Skeletal muscle cell (primary cell): ENCODE measurements at places on chromosomes 5 and 9.

- no peak for DNase-seq
Observed at GRCh38 chr5:10155897-10156667, 93.6 kb downstream of the ATPSCKMT start.

GRCh38 chr5:72951671-72952468 is 4.0 kb upstream of the FCHO2 start:
- peak; percentile 44 for DNase-seq

- DNase-seq = no peak
Observed at GRCh38 chr5:344668-345067, 23.2 kb downstream of the AHRR start.

DNA sequence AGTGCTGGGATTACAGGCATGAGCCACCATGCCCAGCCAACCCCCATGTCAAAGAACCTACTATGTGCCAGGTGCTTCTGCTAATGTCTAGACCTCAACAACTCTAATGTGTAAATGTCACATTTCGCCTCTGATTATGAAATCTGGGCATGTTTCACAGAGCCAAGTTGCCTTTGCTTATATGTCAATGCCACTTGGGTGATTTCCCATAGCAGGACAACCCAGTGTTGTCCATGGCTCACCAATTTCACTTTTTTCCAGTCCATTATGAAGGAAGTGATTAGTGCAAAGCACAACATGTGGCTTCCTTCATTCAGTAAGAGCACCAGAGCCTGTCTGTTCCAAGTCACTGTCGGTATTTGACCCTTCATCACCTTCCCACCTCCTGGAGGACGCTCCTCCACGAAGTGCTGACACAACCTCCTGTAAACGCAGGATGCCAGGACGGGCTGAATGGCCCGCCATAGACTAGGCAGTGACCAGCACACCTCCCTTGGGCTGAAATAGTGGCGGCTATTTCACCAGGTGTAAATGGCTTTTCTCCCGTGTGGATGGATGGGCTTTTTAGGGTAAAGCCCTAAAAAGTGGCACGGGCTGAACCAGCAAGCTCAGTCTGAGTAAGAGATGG is 962 bp upstream of the PKN3 start:
- no peak for DNase-seq

- DNase-seq = no peak
Observed at GRCh38 chr9:82495884-82496777, 507.6 kb downstream of the SPATA31D1 start.

GRCh38 chr9:130040984-130041647 is 1.9 kb downstream of the FNBP1 start:
- no peak for DNase-seq

DNA sequence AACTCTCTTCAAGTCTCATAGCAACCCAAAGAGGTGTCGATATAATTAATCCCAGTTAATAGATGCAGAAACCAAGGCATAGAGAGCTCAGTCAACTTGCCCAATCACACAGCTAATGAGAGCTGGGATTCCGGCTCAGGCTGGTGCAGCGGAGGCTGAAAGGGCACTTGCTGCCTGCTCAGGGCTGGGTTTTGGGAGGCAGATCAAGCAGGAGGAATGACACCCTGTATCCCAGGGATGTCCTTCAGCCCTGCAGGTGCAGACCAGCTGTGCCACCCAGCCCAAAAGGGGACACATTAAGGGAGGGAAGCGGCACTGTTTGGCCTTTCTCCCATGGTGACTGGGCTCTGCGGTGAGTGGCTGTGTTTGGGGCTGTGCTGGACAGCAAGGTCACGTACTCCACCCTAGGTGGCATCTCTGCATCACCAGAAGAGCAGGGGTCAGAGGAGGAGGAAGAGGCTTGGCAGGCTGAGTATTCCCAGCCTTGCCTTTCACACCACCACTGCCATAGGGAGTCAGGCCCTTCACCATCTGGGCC is 124.1 kb downstream of the MVB12B start:
- DNase-seq = no peak

DNA sequence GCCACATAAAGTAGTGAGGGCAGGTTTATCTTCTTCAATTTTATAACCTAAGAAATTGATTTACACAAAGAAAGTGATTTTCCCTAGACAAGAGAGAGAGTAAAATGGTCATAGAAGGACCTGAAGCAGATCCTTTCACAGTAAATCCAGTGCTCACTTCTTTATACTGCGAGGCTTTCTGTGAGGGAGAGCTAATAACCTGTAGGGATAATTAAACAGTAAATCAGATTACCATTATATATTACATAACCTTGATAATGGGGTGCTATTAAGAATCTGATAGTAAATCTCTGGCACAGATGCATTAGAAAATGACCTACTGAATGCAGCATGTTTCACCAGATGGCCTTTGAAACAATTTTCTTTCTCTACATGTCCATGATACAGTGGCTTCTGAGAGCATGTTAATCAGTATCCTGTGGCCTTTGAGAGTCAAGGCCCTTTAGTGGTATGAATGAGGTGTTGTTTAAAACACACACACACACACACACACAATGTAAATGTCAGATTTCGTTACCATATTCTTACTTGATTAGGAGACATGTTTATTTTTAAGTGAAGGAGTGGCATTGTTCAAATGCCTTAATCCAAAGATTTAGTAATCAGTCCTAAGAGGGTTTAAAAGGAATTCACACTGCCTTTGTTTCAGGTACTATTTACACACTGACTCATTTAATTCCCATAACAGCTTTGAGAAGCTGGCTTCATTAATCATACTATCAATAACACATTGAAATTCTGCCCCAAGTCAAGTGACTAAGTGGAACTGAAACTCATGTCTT is 124.7 kb downstream of the ALDH1A1 start:
- no peak for DNase-seq

DNA sequence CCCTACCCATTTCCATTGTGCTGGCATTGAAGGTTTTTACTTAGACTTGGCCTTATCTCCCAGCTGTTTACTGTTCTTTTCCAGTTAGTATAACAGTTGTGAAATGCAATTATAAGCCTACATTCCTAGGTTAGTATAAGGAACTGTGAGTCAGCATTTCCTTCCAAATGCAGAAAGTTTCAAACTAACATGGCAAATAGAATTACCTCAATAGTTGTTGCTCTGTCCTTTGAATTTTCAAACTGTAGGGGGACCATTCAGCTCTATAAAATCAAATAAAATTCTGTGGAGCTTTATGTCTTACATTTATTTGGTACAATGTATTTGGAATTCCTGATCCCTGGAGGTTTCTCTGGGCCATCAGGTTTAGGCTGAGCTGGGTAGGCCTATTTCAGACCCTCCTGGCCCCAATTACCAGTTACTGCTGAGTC is 47.2 kb downstream of the ARHGEF28 start:
- DNase-seq = peak; percentile 68

- DNase-seq = no peak
Observed at GRCh38 chr5:9507974-9508373, 37.9 kb downstream of the SEMA5A start.

GRCh38 chr9:131589124-131589711 is 43.9 kb downstream of the PRRT1B start:
- DNase-seq = no peak

DNA sequence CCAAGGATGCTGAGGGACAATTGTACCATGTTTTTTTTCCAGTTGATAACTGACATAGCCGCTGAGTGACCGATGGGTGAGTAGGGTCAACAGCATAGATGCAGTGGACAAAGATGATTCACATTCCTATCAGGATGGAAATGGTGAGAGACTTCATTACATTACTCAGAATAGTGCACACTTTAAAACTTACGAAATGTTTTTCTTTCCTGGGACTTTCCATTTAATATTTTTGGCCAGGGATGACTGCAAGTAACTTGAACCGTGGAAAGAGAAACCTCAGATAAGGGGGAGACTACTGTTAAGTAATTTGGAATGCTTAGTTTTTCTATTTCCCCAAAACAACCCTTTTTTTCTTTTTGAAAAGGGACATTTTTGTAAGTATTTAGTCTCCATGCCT is 3.0 kb upstream of the TUSC1 start:
- peak; percentile 29 for DNase-seq

GRCh38 chr5:96742538-96742937 is 65.2 kb downstream of the ERAP1 start:
- no peak for DNase-seq

DNA sequence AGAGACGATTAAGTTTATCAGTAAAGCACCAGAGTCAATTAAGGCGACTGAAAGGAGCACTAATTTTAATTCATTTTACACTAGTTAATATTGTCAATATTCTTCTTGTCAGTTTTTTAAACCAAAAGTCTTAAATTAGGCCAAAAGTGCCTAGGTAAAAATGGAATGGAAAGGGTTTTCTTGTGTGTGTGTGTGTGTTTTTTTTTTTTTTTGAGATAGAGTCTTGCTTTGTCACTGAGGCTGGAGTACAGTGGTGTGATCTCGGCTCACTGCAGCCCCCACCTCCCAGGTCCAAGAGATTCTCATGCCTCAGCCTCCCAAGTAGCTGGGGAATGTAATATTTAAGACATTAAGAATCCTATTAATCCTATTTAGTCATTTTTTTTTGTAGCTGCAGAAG is 3.1 kb upstream of the APC start:
- no peak for DNase-seq

DNA sequence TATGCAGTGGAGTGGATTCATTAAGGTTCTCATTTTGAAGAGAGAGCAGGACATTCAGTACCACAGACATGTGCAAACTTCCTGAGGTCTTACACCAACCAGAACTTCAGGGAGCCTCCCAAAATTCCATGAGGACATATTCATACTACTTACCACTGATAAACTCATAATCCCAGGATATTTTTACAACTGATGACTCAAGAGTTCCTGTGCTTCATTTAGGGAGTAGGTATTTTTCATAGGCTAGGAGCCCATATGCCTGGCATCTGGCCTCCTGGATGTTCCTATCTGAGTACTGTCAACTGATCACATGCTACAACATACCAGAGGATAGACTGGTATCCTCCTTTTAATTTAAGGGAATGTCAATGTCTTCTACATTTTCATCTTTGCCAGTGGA is 578.0 kb downstream of the EFNA5 start:
- no peak for DNase-seq

GRCh38 chr9:84140535-84141101 is 160.0 kb downstream of the RMI1 start:
- no peak for DNase-seq

DNA sequence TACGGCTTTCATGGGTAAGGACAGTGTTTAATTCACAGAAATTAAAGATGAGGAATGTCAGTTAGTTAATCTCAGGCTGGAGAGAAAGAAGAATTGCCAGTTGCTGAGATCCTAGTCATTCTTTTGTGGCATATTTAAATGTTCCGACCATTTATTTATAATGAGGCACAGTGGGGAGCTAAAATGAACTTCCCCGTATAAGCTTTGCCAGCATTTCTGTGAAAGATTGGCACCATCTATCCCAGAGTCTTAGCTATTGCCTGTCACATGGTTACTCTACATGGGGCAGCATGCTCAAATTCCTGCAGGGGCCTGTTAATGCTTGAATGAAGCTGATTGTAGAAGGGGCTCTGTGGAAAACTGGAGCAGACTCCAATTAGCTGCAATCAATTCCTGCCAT is 314.1 kb downstream of the PRELID2 start:
- DNase-seq = no peak

GRCh38 chr9:14902561-14902960 is 7.7 kb downstream of the FREM1 start:
- DNase-seq = no peak

DNA sequence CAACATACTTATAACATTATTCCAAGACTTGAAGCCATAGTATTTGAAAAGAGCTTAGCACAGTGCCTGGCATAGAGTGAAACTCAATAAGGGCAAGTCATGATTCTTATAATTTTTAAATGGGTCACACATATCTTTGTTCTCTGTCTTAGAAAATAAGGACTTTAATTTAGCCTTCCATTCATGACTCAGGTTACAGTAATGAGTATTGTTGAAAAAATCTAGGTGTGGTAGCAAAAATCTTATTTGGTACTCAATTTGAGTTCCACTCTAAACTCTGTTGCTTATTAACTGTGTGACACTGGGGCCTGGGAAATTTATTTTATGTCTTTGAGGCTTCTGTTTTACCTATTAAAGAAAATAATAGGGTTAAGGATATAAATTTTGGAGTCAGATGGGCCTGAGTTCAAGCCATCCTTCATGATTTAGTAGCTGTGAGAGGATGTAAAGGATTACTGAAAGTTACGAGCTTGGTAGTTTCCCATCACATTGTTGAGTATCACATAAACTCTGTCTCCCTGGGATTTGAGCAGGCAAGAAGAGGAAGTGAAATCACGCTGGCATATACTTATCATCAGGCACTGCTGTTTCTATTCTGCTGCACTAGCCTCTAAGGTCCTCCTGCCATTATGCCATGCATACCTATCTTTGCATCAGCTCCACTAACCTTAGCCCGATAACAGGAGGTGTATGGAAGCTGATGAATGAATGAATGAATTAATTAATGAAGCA is 1.5 kb downstream of the SPINK9 start:
- no peak for DNase-seq

- DNase-seq = no peak
Observed at GRCh38 chr5:2217219-2217618, 334.5 kb upstream of the IRX4 start.

GRCh38 chr9:136902259-136902821 is 16.0 kb downstream of the TRAF2 start:
- no peak for DNase-seq

DNA sequence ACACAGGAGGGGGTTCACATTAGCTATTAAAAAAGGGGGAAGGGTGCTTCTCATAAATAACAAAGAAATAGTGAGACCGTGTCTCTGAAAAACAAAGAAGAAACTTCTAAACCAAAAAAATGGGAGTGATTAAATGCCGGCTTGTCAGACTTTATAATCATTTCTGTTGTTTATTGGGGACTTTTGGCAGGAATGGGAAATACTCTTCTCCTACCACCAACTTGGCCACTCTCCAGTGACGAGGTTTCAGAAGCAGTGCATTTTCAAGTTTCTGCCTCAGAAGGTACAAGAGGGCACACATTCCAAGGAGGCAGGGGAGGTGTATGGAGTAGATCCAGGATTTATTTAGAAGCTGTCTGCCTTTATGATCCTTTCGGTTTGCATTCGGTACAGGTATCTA is 46.2 kb downstream of the LIX1 start:
- no peak for DNase-seq
